Activated naive CD8-positive, alpha-beta T cell treated with anti-CD3 and anti-CD28 coated beads for 36 hours (primary cell): ENCODE measurements at places on chromosomes 1 and 21.

GRCh38 chr21:17775431-17776126 is 43.6 kb downstream of the C21orf91 start:
- DNase-seq = peak; percentile 64

GRCh38 chr21:31336739-31337040 is 7.4 kb downstream of the TIAM1 start:
- DNase-seq = no peak

- peak; percentile 17 for DNase-seq
Measured at GRCh38 chr1:220786337-220787068, at the start of gene MTARC1. MTARC1 (plus strand) TSS chr1:220786913; CDS start chr1:220786945, 32 bp downstream.

GRCh38 chr1:157916887-157917570 is 75.4 kb upstream of the CD5L start:
- DNase-seq = no peak

DNA sequence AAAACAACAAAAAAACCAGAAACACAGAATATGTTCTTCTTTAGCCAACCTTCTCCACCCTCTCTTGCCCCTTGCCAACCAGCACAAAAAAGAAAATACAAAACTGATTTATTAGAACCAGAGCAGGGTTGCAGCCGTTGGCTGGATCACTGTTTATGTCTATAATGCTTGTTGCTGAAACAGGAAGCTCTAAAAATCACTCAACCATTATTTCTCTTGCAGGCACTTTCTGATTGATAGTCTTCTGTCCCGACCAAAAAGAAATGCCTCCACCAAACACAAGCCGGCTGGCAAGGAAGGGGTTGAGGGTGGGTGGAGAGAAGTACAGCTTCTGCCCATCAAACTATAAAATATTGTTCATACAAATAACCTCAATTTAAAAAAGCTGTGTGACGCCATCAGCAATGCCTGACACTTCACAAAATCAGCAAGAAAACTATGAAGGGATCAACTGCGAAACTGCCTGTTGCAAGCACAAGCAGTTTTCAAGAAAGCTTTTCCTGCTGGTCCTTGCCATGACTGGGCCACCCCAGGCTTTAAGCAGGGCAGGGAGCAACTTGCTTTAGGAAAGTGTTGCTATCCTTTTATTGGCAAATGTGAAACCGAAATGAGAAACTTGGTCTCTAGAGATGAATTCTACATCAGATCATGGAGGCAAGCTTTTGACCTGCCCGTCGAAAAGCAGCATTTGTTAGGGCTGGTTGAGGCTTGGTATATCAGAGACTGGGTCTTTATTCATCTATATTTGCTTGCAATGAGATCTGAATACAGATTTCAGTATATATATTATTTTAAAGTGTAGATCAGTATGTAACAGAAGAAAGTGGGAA is 174.2 kb downstream of the RUNX1 start:
- DNase-seq = no peak

GRCh38 chr1:227944931-227945890 is 2.5 kb downstream of the WNT9A start:
- no peak for DNase-seq

GRCh38 chr1:118827636-118828035 is 160.5 kb downstream of the TBX15 start:
- DNase-seq = no peak

GRCh38 chr1:187891993-187892682 is 1063.4 kb downstream of the PLA2G4A start:
- no peak for DNase-seq

DNA sequence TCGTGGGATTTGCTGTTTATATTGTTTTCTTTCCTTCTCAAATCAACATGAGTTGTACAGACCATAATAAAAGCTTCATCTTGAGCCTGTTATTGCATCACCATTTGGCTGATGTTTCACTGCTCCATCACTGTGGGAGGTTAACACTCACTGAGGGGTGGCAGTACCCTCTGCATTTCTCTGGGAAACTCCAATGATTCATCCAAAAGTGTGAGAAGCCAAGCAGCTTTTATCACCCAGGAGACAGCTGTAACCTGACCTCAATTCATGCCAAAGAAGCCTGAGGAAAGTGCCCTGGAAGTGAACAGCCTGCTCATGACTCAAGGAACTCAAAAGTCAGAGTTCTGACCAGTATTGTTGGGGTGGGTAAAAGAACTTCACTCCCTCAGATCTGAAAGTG is 84.1 kb downstream of the GPR88 start:
- peak; percentile 9 for DNase-seq

DNA sequence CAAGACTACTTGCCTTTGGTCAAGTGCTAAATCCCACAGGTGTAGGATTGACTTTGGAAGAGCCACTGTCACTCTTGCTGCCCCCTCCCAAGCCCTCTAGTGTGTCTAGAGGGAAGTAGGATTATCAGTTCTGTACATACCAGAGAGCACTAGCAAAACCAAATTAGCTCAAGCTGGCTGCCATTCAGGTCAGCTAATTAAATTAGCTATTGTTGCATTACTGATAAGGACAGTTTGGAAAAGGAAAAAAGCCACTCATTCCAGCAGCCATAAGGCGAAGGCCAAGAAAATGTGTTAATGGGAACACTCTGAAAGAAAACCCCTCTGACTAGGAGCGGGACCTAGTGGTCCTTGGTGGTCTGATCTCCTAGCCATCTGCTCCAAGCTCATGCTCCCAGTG is 321.7 kb downstream of the PBX1 start:
- DNase-seq = no peak

DNA sequence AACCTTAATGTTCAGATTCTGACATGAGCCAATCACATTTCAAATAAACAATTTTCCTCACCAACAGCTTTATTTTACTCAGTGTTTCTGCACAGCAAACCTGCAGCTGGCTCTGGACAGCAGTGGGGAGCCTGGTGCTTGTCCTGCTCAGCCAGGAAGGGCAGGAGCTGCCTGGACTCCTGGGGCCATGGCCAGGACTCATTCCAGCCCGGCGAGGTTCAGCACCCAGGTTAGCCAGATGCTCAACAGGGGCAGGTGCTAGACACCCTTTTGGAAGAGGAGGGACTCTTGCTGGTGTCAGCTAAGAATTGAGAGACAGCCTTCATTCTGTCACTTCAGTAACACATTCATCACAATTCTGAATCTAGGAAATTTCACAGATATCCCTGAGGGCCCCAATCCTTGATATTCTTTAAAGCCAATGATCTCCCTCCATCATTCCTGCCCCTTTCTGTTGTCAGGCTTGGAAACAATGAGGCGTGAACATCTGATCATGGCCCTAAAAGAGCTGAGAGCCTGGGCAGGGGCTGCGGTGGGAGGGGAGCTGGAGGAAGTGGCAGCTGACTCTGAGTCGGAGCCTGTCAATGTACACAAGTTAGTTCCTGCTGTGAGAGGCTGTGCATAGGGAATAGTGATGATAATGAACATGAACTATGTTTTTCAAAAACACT is 251.3 kb downstream of the SDCCAG8 start:
- no peak for DNase-seq

DNA sequence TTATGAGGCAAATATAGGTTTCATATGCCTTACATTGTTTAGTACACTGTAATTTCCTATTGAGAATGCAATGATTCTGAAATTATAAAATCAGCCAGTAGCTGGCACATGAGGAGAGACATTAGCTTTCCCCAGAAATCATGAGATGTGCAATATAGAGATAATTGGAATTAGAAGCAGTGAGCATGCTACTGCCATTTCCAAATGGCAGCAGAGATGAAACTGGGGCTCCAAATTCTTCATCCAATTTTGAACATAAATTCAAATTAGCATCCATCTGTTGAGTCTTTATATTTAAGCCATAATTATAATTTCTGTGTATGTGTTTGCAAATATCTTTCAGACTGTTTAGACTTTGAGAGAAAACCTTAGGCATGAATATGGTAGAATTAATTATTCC is 28.8 kb downstream of the PTGER3 start:
- DNase-seq = no peak

DNA sequence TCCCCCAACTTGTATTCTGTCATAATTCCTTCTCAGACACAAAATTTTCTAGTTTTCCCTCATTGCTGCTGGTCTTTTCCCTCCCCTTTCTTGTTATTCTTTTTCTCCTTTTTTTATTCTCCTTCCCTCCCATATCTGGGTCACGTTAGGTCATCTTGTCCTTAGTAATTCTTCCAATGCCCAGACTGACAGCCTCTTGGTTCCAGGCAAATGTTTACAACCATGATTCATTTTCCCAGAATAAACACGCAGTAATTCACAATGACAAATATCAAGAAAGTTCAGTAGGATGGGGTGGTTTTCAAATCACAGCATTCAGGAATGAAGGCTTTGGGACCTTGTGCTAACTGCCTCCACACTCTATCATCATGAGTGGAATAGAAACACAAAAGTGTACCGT is 25.2 kb downstream of the NHLH2 start:
- no peak for DNase-seq

GRCh38 chr1:247434005-247434404 is 18.0 kb downstream of the NLRP3 start:
- DNase-seq = no peak

- DNase-seq = no peak
Measured at GRCh38 chr1:16374266-16374665, 7.2 kb downstream of the SZRD1 start.

DNA sequence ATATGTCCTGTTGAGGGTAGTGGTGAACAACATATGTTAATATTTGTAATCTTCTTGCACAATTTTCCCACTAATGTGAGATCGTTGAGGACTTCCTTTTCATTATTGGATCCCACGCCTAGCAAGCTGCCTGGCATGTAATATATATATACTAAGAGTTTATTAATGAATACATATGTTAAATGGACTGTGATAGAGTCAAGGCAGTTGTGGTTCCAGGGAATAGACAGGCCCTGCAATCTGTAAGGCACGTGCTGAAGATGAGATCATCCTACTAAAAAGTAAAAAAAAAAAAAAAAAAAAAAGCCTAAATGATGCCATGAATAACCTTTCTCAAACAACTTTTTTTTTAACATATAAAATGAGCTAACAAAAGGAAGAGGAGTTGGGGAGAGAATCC is 28.9 kb downstream of the PLPPR5 start:
- no peak for DNase-seq

- no peak for DNase-seq
Measured at GRCh38 chr1:38269923-38270848, 223.6 kb upstream of the POU3F1 start.

GRCh38 chr1:88169939-88170338 is 514.1 kb upstream of the PKN2 start:
- no peak for DNase-seq

DNA sequence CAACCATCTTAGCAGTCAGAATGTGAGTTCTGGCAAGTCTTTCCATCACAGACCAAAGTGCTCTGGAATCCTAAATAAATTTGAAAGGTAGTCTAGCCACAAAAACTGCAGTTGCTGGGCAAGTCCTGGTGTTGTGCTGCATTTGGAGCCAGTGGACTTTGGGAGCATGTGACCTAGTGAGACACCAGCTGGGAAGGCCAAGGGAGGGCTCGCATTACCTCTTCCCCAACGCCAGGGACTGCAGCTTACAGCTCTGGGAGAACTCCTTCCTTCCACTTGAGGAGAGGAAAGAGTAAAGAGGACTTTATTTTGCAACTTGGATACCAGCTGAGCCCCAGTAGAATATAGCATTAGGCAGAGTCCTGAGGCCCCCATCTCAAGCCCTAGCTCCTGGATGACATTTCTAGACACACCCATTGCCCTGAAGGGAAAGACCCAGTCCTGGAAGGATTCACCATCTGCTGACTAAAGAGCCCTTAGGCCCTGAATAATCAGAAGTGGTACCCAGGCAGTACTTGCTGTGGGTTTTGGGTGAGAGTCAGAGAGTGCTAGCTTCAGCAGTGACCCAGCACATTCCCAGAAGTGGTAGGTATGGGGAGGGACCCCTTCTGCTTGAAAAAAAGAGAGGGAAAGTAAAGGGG is 190.7 kb downstream of the NUF2 start:
- DNase-seq = no peak

GRCh38 chr21:36889401-36889800 is 77.1 kb downstream of the HLCS start:
- no peak for DNase-seq

GRCh38 chr1:19661721-19662228 is 2.9 kb upstream of the HTR6 start:
- no peak for DNase-seq

DNA sequence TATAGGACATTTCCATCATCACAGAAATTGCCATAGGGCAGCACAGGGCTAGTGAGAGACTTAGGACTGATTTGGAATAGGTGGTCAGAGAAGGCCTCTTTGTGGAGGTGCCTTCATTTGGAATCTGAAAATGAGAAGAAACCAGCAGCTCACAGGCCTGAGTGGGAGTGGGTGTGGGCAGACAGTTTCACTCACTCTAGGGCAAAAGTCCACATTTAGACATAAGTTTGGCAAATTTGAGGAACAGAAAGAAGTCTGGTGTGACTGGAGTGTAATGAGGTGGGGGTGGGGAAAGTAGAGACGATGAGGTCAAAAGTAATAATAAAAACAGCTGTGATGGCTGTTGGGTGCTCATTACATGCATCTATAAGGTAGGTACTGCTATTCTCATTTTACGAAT is 22.4 kb upstream of the BCAR3 start:
- no peak for DNase-seq

GRCh38 chr1:43101061-43101460 is 71.0 kb downstream of the EBNA1BP2 start:
- DNase-seq = no peak
